GM23338 (cell line): ENCODE measurements at places on chromosomes 7 and 10.

DNA sequence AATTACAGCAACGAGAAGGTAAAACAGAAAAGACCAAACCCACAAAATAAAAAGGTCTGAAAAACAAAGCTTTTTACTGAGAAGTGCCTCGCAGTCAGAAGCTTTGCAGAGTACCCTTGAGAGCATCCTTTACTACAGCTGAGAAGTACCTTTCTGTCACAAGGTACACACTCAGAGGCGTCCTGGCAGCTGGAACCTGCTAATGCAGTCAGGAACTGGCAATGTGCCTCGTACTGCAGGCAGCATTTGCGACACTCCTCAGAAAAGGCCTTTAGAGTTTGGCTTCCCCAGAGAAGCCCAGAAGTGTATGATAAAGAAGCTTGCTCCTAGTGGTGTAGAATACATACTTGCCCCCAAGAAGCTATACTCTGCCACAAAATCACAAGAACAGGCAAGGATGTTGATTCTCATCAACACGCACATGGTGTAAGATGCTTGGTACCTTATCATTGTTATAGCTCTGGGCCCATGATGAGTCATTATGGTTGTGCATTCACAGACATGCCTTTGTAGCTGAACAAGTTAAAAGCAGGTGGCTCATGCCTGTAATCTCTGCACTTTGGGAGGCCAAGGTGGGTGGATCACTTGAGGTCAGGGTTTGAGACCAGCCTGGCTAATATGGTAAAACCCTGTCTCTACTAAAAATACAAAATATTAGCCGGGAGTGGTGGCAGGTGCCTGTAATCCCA, 2.0 kb upstream of the GTPBP4 start:
- H3K27me3 ChIP-seq, result no peaks in the 10 kb centered on the region
- H3K27ac ChIP-seq, result no peak overlapping the region
- DNase-seq, result no peak

DNA sequence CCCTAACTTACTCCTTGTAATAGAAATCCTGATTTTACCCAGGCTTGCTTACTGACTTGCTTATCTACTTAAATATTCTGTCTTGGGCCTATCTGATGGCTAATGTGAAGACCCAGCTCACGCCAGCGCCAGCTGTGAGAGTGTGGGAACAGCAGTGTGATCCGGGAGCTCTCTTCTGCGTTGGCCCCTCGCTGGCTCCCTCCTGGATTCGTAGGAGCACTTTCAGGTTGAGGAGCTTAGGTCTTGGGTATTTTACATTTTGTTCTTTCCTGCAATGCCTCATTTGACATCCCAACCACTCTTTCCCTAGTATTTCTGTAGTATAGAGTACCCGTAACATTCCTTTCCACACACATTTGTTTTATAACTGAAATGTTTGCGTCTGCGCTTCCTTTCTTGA, 51.7 kb downstream of the CREM start:
- no peak overlapping the region for H3K4me3 ChIP-seq
- no peaks in the 10 kb centered on the region for H3K27me3 ChIP-seq
- no peaks in the 10 kb centered on the region for H3K4me1 ChIP-seq
- no peak for DNase-seq

DNA sequence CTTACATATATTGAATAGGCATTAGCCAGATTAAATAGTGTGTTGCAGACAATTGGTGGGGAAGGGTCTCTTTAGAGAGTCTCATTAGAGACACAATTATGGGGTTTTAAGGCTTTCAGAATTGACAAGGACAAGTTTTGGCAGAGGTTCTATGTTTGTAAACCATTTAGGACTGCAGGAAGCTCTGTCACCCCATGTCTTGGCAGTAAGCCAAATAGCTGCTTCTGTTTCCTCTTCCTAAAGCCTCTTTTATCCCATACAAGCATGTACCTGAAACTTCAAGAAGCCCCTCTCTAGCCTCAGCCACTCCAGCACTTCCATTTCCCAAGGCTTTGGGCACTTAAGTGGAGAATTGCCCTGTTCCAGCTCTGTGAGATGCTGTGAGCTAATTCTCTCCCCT, 21.8 kb upstream of the LRRC4 start:
- H3K36me3 ChIP-seq, result no peaks in the 10 kb centered on the region
- no peak overlapping the region for H3K27ac ChIP-seq
- H3K27me3 ChIP-seq, result no peaks in the 10 kb centered on the region
- no peak overlapping the region for H3K4me3 ChIP-seq

- H3K27me3 ChIP-seq, result no peaks in the 10 kb centered on the region
- H3K4me3 ChIP-seq, result no peak overlapping the region
- DNase-seq, result no peak
- no peaks in the 10 kb centered on the region for H3K4me1 ChIP-seq
Observed at GRCh38 chr10:56123247-56123646, 237.8 kb downstream of the ZWINT start.
